ENCODE measurements at places on chromosomes 2 and 18.

DNA sequence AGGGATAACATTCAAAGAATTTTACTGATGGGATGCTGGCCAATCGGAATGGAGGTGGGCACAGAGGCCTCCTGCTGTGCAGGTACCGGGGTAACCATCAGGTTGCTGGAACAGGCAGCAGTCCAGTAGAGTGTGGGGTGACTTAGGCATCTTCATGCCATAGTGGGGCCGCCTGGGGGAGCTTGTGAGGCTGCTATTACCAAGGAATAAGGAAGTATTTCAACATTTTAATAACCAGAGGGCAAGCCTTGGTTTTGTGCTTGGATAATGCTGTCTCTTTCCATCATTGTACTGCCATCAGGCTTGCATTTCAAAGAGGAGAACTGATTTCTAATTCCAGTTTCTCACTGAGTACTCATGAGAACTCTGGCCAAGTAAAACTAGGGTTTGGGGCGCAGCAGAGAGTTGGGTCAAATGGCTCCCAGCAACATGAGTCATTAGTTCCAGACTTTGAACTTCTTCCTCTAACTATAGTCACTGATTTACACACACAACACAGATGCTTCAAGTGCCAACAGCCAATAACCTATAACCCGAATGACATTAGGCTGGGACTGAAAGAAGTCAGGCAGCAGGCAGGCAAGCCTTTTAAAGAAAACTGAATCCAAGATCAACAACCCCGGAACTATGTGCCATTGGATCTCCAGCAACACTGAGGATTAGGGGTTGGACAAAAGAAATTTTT lies 56.1 kb upstream of the FHL2 start:
- peak; percentile 76 for DNase-seq

GRCh38 chr18:37270038-37270665 lies 295.4 kb downstream of the CELF4 start:
- peak; percentile 43 for DNase-seq

GRCh38 chr18:79517341-79517740 lies 121.6 kb downstream of the NFATC1 start:
- no peak for DNase-seq

DNA sequence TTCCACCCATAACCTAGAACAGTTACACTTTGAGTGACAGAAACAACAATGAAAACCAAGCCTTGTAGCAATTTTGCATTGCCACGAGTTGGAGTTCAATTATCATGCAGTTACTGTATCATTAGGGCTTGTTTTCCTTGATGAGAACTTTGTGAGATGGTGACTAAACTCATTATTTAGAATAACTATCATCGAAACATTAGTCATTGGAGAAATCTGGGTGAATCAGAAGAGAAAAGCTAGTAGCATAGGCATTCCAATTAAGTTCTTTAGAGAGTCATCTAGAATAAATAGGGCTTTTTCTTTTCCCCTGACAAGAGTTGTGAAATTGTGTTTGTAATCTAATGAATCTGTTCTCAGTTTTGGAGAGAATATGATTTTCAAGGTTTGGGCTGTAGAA lies 122.8 kb upstream of the DOCK10 start:
- DNase-seq, result peak; percentile 86

- DNase-seq, result no peak
Observed at GRCh38 chr2:172986040-172986439, 89.6 kb upstream of the MAP3K20 start.

GRCh38 chr2:1633936-1634587 lies 110.3 kb downstream of the PXDN start:
- no peak for DNase-seq

DNA sequence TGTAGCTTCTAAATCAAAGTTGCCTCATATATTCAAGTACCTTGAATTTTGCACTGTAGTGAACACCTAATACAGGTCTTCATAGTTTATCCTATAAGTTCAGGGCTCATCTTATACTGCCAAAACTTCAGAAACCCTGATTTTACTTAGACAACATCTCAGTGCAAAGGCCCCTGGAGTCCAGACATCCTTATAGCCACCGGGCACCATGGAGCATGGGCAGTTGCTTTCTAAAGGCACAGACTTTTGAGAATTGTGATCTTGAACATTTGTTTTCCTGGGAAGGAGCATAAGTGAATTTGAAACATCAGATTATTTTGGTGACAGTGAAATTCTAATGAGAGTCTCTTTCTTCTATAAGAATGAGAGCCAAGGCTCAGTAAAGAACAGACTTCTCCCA lies 292.3 kb downstream of the CYRIA start:
- DNase-seq, result no peak

DNA sequence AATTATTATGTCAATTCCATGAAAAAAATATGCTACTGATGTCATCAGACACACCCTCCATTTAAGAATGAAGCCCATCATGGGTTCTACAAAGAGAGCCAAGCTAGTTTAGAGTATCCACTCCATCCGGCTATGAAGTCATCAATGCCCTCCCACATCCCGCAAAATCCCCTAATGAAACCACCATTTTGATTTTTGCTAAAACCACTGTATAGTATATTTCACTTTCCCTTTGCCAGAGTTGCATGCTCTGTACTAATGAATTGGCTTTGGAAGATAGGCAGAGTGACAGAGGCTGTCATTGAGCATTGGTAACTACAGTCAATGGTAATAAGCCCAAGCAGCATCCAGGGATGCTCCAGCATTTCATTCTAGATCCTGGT lies 118.6 kb downstream of the ANKRD44 start:
- no peak for DNase-seq

DNA sequence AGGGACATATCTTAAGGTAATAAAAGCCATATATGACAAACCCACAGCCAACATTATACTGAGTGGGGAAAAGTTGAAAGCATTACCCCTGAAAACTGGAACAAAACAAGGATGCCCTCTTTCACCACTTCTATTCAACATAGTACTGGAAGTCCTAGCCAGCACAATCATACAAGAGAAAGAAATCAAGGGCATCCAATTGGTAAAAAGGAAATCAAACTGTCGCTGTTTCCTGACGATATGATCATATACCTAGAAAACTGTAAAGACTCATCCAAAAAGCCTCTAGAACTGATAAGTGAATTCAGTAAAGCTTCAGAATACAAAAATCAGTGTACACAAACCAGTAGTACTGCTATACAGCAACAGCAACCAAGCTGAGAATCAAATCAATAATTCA lies 53.8 kb upstream of the PSME4 start:
- DNase-seq, result no peak
